ENCODE measurements at places on chromosomes 1 and 21.

DNA sequence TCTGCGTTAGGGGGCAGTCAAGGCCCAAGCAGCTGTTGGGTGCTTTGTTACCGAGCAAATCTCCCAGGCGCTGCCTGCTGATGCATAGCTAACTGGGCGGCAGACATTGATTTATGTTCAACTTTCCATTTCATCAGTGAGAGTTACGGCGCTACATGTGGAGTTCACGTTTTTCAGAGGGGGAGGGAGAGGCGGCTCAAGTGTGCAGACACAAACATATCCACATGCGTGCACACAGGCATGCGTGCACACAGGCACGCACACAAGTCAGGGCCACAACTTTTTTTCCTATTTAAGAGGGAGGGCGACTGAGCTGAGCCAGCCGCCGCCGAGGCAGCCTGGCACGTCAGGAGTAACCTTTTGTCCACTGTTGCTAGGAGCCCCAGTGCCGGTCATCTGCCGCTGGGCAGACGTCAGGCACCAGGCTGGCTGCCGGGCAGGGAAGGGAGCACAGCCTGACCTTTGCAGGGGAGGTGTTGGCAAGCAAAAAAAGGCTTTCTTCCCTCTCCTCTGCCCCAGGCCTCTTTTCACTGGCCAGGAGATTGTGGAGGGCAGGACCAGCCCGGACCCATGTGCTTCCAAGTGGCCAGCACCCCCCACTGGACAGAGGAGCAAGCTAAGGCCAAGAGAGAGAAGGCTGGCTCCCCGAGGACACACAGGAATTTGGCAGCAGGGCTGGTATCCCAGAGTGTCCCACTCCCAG lies 73.3 kb downstream of the MRPL37 start:
- DNase-seq: peak; percentile 98

- no peak for DNase-seq
Observed at GRCh38 chr1:5099558-5099957, 445.1 kb downstream of the AJAP1 start.

DNA sequence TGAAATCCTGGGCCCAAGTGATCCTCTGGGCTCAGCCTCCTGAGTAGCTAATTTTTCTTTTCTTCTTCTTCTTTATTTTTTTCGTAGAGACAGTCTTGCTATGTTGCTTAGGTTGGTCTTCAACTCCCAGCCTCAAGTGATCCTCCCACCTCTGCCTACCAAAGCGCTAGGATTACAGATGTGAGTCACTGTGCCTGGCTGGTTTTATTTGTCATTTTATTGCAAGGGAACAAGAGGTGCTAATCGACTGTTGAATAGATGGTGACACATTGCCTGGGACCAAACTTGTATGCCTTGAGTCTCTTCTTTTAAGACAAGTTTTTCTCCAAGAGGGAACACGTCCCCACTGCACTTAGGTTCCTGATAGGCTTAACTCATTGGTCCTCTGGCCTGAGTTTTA lies 20.0 kb upstream of the KLHDC8A start:
- DNase-seq: no peak

DNA sequence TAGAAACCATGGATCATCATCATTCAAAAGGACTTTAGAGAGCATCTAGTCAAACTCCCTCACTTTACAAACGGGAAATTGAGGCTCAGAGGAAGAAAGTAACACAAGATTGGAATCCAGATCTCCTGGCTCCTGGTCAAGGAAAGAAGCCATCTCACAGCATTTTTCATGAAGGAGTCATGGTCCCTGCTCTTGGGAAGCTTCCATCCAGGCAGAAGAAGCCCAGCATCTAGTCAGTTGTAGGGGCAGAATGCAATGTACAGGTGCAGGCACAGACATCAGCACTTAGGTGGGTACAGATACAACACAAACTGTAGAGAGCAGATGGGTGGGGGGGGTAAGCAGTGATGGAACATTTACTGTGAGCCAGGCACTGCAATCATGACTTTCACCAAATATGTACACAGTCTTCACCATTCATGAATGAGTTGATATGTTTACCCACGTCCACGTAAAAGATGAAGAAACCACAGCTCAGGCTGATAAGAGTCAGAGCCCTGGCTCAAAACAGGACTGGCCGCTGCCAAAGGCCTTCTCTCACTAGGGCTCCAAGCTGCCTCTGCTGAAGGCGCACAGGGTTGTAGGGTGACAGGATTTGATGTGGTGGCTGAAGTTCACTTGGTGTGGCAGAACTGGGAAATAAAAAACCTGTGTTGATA lies 44.0 kb downstream of the OPTC start:
- no peak for DNase-seq

DNA sequence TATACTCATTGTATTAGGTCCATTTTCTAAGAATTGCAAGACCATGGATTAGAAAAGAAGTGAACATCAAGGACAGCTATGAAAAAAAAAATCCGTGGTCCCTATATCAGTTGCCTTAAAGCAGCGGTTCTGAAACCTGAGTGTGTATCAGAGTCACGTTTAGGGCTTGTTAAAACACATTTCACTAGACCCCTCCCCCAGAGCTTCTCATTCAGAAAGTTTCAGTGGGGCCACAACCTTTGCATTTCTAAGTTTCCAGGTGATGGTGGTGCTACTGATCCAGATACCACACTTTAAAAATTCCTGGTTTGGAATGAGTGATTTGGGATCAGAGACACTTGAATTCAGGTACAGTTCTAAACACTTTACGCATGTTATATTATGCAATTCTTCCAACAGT lies 96.1 kb upstream of the PRMT6 start:
- DNase-seq: no peak

DNA sequence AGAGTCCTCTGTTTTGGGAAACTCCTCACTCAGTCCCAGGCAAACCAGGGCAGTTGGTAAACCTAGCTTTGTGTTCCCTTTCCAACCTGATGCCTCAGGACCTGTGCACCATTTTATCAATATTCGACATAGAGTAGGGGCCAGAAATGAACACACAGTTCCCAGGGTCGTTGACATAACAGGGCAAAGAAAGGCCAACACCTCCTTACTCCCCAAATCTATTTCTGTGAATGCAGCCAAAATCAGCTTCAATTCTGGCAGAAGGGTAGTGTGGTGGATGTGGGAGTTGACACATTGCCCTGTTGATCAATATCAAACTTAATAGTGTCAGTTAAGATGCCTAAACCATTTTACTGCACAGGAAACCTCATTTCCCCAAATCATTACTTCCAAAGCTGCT lies 104.6 kb upstream of the SPATA6 start:
- no peak for DNase-seq

DNA sequence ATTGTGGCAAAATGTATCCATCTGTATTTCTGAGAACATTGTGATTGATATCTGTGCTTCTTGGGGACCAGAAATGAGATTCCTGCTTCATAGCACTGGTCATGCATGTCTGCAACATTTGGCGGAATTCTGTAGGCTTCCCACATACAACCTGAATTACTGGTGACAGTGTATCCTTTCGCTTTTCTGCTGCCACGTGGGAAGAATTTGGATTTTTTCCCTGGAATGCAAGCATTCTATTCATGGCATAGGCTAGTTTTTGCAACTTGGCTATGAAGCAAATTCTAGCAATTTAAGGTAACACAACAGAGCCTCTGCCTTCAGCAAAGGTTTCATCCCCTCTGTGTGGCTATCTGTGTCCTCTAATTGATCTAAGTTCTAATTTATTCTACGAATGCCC lies 85.9 kb downstream of the BCAR3 start:
- no peak for DNase-seq

DNA sequence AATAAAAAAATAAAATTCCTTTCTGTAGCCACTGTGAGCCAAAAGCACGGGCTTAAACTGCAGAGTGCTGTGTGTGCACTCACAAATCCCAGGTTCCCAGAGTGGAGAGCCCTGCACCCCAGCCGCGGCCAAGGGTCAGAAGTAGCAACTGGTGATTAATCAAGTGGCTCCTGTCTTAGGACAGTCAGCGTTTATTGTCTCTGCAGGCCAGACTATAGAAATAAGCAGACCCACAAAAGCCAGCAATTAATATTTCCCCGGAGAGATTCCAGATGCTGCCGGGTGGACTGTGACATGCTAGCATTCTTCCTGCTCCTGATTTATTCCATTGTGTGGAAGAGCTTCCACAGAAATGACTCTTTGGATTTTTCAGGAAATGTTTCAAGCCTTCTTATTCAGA lies 412.2 kb downstream of the KIF26B start:
- DNase-seq: no peak

DNA sequence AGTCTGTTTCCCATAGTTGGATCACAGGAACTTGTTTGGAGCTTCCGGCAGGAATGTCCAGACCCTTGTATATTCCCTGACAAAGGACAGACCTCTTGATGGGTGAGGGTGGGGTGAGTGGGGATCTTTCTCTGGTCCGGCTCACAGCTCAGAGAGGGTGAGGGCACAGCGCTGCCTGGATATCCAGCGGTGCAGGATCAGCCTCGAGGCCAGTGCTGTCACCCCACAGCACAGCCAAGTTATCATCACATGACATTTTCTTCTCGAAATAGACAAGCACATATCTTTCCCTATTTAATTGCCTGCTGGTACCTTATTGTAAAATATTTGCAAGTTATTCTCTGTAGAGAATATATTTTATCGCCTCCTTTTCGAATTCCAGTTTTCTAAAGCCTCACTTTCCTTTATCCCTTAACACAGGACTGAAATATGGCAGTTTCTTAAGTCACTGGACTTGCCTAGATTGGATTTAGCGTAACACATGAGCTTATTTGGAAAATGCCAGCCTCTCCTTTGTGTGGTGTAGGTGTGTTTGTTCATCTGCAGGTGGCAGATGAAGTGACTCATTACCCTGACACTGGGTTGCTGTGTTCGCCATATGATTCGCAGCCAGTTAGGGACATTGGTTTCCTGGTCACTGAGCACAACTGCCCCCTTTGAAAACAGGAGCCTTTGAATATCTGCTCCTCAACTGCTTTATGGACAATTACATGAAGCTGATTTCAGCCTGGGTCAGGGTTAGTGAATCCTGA lies 21.4 kb downstream of the CLIC6 start:
- DNase-seq: no peak

- no peak for DNase-seq
Observed at GRCh38 chr1:6001992-6002576, 9.9 kb upstream of the NPHP4 start.

DNA sequence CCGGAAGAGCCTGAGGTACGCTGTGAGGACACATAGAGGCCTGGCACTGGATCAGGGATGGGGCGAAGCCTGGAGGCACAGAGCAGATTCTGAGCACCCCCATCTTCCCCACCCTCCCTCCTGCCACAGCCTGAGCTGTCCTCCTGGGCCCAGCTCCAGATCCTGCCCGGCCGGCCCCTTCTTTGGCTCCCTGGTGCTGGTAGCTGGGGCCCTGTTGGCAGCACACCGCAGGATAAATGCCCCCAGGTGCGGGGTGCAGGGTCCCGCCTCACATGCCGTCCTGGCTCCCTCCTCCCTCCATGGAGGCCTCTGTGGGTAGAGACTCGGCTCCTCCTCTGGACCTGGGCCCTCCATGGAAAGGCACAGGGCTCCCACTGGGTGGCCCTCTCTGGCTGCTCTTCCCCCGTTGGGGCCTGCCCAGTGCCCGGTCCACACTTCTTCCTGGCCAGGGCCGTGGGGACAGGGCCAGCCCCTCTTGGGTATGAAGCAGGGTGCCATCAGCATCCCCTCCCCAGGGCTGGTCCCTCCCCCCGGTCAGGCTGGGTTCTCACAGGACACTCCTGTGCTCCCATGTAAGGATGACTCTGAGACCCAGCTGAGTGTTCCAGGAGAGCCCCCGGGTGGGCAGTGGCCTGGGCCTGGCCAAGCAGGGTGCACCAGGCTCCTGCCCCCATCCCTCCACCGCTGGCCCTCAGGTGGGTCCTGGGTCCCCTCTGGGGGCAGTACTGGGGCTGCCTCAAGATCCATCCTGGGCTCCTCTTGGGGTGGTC lies 1.1 kb upstream of the OBSCN start:
- no peak for DNase-seq

DNA sequence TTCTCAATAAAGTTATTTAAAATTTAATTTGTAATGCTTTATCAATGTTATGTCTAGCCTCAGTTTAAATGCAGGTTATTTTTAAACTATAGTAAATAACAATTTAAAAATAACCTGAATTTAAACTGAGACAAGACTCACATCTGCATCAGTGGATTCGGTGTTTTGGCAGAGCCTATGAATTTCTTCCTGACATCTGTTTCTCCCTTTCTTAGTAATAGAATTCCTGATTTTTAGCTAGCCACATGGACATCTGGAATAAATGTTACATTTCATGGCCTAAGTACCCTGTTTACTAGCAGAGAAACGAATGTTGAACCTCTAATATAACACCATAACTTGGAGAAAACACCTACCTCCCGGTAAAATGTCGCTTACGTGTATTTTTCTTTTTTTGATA lies 1141.6 kb upstream of the ADGRL2 start:
- DNase-seq: no peak

DNA sequence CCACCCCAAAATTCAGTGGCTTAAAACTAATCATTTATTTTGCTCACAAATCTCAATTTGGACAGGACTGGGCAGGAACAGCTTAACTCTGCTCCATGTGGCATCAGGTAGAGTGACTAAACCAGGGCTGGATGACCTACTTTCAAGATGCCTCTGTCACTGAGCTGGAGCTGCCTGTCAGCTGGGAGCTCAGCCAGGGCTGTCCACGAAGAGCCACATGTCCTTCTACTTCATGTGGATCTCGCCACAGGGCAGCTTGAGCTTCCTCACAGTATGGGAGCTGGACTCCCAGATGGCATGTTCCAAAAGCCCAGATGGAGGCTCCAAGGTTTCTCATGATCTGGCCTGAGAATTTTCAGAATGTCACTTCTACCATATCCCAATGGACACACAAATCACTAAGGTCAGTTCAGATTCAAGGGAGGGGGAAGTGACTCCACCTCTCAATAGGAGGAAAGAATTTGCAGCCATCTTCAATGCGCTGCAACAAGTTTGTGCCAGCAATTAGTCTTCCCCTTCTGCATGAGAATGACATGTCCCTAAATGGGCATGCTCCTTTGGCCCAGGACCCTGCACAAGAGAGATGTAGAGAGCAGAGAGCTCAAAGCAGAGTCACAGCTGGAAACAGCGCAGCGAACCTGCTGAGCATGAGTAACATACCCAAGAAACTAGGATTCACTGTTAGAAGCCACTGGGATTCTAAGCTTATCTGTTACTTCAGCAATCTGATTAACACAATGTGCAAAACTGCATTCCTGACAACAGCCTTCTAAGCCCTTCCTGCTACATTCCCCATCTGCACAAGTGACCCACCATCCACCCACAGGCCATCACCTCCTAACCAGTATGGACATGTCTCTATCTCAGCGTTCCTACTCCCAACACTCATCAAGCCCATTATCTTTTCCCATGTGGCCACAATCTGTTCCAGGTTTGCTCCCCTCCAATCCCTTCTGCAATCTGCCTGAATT lies 17.0 kb downstream of the HLCS start:
- no peak for DNase-seq

DNA sequence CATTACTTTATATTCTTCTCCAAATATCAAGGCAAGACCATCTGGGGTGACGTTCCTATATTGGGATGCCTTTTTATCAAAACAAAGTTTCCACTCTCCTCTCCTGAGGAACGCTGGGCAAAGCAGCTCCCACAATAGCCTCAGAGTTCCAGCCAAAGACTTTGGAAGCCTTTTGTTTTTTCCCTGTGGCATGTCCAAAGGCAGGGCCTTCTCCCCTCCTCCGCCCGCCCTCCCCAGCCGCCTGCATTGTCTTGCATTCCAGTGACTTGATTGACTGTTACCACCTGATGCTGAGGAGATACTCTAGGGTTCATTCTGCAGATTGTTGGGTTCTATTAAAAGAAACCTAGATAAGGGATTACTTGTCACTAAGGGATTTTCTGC lies 43.5 kb downstream of the PROX1 start:
- no peak for DNase-seq
